ENCODE measurements at places on chromosomes 4 and X. TPM values are rescaled to one million over a fixed set of nuclear protein-coding genes. Genes with fewer than 3 reads are reported as not detected.

DNA sequence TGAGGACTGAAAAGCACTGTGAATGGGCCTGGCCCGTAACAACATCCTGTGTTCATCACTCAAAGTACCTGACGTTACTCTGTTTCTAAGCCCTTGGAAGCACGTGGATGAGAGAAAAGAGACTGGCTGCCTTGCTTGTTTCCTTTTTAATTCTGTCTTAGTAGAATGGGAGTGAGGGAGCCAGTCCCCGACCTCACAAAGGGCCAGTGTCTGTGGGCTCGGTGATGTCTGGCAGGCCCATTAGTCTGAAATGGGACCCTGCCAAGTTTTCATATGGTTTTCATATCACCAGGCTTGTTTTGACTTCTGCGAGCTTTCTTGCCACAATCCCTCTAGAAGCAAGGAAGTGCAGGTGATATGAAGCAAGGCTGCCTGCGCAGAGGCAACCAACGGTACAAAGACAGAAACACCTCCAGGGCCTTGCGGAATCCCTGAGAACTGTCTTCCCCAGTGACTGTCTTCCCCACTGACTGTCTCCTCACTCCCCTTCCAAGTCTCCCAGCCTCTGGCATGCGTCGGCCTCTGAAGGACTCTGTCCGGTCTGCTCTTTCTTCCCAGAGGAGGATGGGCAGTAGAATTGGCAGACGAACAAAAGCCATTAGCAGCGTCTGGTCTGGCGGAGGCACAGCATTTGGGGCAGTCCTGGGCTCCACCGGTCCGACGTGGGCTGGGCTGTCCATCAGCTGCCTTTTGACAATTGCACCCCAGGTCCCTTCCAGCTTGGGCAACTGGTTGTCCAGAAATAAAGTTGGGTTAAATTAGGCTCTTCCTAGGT, 20.2 kb upstream of the RASL11B start:
- no peak for DNase-seq
- no peaks in the 10 kb centered on the region for H3K36me3 ChIP-seq
- no peak overlapping the region for H3K27ac ChIP-seq
- no peak overlapping the region for H3K4me3 ChIP-seq

CSN1S1 gene
- not detected for total RNA-seq

DNA sequence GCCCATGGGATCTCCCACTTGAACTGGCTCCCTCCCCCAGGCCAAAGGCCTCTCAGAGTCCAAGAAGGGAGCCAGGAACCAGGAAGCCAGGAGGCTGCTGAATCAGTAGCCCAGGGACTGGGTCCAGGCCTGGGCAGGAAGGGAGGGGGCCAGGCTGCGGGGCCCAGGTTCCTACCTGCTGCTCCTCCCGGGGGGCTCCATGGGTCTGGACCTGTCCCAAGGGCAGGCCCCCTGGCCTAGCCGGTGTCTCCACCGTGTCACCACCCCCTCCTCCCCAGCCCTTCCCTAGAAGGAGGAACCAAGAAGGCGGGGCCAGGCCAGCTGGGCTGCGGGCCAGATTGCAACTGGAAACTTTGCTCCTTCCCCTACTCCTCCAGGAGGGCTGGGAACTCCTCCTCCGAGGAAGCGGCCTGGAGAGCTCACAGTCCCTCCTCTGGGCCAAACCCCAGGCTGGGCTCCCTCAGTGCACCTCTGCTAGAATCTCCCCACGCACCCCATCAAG, at the start of gene IQSEC2:
TSS of gene IQSEC2 (minus strand) at position 264 of the 502 bp plus-strand sequence.
- peaks cover 15% of the 10 kb centered on the region for H3K4me1 ChIP-seq
- H3K4me3 ChIP-seq: no peak within 1 kb of the TSS
- DNase-seq: no peak

ANTXR2 gene
- 15.3 TPM for total RNA-seq

- H3K4me1 ChIP-seq: no peaks in the 10 kb centered on the region
- DNase-seq: no peak
- H3K27me3 ChIP-seq: no peaks in the 10 kb centered on the region
- no peak overlapping the region for H3K27ac ChIP-seq
- no peaks in the 10 kb centered on the region for H3K36me3 ChIP-seq
Observed at GRCh38 chrX:1833656-1834360, 218.9 kb downstream of the ASMT start.

DNA sequence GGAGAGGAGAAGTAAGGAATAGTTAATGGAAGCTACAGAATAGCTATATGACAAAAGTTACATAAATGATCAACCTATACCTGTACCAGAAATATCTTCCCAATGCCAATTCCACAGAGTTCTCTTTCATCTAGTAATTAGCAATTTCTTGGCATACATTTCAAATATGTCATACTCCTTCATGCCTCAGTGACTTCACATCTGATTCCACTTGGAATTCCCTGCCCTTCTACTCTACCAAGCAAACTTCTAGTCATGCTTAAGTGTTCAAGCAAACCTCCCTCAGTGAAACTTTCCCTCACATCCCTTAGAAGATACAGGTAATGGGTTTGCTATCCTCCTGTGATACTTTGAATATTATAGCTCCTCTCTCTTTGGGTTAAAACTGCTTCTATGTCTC, 127.1 kb downstream of the KLHL13 start:
- no peak overlapping the region for H3K27ac ChIP-seq
- H3K4me1 ChIP-seq: no peaks in the 10 kb centered on the region
- DNase-seq: no peak
